ENCODE measurements at places on chromosomes 4 and X.

- H3K36me3 ChIP-seq: peaks cover 26% of the 10 kb centered on the region
- H3K27me3 ChIP-seq: peaks cover 7% of the 10 kb centered on the region
- H3K4me3 ChIP-seq: peak overlapping the region; percentile 94
- DNase-seq: peak; percentile 62
- H3K4me1 ChIP-seq: peaks cover 38% of the 10 kb centered on the region
- H3K27ac ChIP-seq: peak overlapping the region; percentile 89
These were observed 708 bp downstream of the ARAP2 start for GRCh38 chr4:36243355-36244256.

DNA sequence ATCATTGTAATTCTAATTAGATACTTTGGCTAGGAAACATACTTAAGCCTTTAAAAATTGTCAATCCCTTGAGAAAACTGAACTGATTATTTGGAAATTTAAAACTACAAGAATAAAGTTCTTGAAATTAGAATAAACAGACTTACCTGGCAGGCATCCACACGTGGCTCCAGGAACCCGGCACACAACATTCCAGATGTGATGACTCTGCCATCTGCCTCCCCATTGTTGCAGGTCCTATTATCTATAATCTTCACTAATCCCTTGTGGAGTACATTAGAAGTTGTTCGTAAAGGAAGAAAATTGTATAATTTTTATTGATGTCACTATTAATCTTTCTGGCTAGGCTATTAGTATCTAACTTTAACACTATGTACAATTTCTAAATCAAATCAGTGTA is 16.2 kb upstream of the GNRHR start:
- no peaks in the 10 kb centered on the region for H3K27me3 ChIP-seq
- no peak overlapping the region for H3K4me3 ChIP-seq
- no peak overlapping the region for H3K27ac ChIP-seq
- H3K36me3 ChIP-seq: no peaks in the 10 kb centered on the region

DNA sequence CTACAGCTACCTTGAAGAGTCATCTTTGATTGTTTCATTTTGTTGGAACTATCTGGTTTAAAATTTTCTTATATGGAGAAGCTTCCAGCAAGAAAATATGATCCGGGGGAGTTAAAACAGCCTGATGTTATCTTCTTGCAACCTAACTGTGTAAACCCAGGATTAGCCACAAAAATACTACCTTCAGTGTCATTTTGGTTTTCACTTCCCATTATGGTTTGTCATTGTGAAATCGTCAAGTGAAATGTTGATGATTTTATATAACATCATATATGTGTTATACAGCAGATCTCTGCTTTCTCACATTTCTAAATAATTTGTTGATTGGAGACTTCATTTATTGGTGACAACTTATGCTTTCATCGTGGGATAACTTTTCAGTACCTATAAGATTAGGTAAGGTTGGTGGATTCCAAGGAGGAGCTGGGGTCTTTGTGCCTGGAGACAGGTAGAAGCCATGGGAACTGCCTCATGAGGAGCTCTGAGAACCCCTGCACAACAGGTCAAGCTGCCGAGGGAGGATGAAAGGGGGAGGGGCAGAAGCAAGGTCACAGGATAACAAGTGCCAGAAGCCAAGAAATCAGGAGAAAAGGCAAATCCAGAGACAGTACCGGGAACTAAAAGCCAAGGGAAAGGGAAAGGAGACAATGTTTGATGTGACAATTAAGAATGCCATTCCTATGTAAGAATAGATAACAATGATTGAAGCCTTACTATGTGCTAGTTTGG is 7.2 kb downstream of the ARHGAP24 start:
- H3K27ac ChIP-seq: no peak overlapping the region
- no peak overlapping the region for H3K4me3 ChIP-seq
- DNase-seq: no peak
- no peaks in the 10 kb centered on the region for H3K36me3 ChIP-seq

DNA sequence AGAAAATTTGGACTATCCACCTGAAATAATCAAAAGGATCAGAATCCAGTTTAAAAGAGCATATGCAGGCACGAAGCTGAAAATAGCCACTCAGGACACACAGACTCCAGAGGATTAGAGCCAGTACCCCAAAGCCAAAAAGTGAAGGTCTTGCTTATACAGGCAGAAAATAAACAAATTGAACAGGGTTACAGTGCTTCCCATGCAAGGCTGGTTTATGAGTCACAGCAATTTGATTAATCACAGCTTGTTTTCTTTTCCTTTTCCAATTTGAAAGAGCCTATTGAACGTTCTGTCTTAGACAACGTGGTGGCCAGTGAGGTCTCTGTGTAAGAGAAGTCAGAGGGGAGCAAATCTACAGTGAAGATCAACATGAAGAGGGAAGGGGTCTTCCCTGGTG is 10.2 kb downstream of the HGFAC start:
- no peaks in the 10 kb centered on the region for H3K4me1 ChIP-seq
- no peaks in the 10 kb centered on the region for H3K36me3 ChIP-seq
- no peak overlapping the region for H3K4me3 ChIP-seq
- DNase-seq: no peak

- no peak overlapping the region for H3K27ac ChIP-seq
- H3K36me3 ChIP-seq: no peaks in the 10 kb centered on the region
- H3K4me3 ChIP-seq: no peak overlapping the region
These were observed 49.9 kb upstream of the TEX13D start for GRCh38 chrX:124282580-124282979.

GRCh38 chrX:49193542-49193964 is 6.4 kb downstream of the SYP start:
- DNase-seq: no peak
- H3K4me3 ChIP-seq: peak overlapping the region; percentile 41
- H3K27ac ChIP-seq: peak overlapping the region; percentile 38

GRCh38 chrX:125405339-125405738 is 85.7 kb downstream of the TEX13C start:
- H3K4me3 ChIP-seq: no peak overlapping the region
- no peaks in the 10 kb centered on the region for H3K36me3 ChIP-seq
- no peak overlapping the region for H3K27ac ChIP-seq
- DNase-seq: no peak

GRCh38 chr4:1532549-1533395 is 126.5 kb upstream of the NKX1-1 start:
- H3K4me1 ChIP-seq: no peaks in the 10 kb centered on the region
- H3K27me3 ChIP-seq: peaks cover 6% of the 10 kb centered on the region

GRCh38 chr4:52552778-52553177 is 106.3 kb downstream of the USP46 start:
- H3K4me3 ChIP-seq: no peak overlapping the region
- no peak for DNase-seq

- no peak for DNase-seq
- H3K27me3 ChIP-seq: no peaks in the 10 kb centered on the region
- peak overlapping the region; percentile 52 for H3K4me3 ChIP-seq
- no peak overlapping the region for H3K27ac ChIP-seq
These were observed 80.6 kb downstream of the AFF1 start for GRCh38 chr4:87015416-87015815.

DNA sequence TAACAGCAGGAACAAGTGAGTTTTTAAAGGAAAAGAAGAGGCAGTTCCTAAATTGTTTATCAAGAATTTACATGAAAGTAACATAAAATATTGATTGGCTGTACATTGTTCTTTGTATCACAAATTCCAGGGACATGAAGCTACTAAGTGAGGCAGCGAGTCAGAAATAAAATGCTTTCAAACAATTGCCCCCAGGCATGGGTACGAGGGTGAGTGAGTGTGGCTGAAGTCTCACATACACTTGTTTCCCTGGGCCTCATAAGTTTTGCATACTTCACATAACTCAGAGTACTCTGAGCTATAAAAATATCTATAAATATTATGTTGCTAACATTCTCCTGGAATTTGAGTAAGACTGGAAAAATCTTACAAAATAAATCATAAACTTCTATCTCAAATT is 511.6 kb upstream of the PRKX start:
- H3K27me3 ChIP-seq: no peaks in the 10 kb centered on the region
- H3K4me3 ChIP-seq: no peak overlapping the region
- no peak for DNase-seq
- H3K36me3 ChIP-seq: no peaks in the 10 kb centered on the region
- H3K4me1 ChIP-seq: no peaks in the 10 kb centered on the region

DNA sequence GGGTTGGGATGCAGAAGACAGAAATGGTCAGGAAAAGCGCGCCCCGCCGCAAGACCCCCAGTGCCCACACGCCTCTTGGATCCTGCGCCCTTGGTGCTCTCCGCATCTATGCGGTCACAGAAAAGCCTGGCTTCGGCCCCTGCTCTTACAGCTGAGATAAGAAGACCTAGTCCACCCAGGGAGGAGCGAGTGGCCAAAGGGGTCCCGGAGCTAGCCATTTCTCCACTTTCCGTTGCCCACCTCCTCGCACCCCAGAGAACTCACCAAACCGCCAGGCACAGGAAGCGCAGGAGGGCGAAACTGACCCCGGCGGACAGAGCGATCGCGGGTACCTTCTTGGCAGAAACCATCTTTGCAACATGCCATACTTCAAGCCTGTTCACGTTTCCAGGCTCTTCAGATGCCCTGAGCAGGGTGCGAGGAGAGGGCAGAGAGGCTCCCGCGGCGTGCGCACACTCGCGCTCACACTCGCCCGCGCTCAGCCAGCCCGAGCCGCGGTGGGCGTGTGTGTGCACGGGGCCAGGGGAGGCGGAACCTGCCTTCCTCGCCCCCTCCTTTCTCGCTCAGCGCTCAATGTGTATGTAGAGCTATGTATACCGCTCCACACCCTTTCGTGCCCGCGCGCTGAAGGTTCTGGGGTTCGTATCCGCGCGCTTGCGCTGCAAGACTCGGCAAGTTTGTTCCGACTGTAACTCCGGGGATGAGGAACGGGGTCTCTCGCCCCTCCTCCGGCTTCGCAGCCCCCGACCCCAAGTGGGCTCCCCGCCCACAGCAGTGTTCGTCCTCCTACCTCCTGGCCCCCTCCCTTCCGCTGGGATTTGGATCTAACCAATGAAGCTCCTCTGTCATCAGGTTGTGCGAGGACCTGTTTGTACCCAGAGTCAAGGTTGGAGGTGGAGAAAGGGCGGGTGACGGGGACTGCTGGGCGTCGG is at the start of gene GABRA4:
TSS of gene GABRA4 (minus strand) at position 507 of the 932 bp plus-strand sequence. CDS start at position 350, 157 bp downstream.
- no peak within 1 kb of the TSS for H3K27ac ChIP-seq
- H3K4me1 ChIP-seq: no peaks in the 10 kb centered on the region
- H3K4me3 ChIP-seq: peak within 1 kb of the TSS; percentile 52
- DNase-seq: no peak

GRCh38 chr4:153489856-153490558 is 23.8 kb downstream of the TMEM131L start:
- peak overlapping the region; percentile 93 for H3K27ac ChIP-seq
- no peaks in the 10 kb centered on the region for H3K27me3 ChIP-seq
- peak overlapping the region; percentile 71 for H3K4me3 ChIP-seq
- H3K4me1 ChIP-seq: peaks cover 66% of the 10 kb centered on the region
- H3K36me3 ChIP-seq: peaks cover 20% of the 10 kb centered on the region

DNA sequence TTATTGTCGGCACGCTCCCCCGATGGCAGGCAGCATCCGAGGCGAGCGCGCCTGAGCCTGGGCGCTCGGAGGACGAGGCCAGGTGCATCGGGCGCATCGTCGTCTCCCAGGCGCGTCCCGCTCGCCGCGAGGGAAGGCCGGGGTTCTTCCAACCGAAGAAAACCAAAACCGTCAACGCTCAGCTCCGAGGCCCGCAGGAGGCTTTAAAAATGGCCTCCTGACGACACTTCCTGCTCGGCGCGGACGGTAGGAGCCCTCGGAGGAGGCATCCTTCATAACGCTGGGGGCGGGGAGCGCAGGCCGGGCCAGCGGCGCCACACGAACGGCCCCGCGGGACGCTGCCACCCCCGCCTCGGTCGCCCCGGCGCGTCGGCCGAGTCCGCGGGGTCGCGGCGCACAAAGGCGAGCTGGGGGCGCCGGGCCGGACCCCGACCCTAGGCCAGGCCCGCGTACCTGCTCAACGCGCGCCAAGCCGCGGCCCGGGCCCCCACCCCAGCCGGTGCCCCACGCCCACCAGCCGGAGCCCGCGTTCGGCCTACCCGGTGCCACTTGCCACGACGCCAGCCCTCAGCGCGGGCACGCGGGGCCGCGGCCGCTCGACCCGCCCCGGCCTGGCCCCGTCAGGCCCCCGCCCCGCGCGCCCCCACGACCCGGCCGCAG is 501 bp downstream of the ZNF518B start:
- H3K4me3 ChIP-seq: peak overlapping the region; percentile 91
- peaks cover 15% of the 10 kb centered on the region for H3K27me3 ChIP-seq
- H3K27ac ChIP-seq: peak overlapping the region; percentile 91

DNA sequence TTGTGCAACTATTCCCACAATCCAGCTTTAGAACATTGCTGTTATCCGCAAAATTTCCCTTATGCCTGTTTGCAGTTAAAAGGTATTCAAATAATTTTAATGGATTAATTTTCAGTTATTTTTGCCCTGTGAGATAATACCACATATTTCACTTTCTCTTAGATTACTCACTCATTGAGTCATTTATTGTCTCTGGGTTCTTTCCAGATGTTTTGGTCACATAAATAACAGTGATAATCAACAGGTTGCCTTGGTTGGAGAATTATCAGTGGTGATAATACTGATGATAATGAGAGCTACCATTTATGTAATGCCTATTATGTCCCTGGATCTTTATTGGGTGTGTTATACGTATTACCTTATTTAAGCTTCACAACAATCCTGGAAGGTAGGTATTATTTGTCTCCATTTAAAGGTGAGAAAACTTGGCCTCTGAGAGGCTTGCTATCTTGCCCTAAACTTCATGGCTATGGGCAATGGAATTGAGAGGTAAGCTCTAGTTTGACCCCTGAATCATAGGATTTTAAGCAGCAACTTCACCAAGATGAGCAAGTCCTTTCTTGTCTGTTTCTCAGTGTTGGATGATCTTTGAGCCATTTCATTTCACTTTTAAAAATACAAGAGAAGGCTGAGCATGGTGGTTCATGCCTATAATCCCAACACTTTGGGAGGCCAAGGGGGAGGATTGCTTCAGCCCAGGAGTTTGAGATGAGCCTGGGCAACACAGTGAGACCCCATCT is 87.4 kb downstream of the KIT start:
- H3K27ac ChIP-seq: no peak overlapping the region
- no peaks in the 10 kb centered on the region for H3K36me3 ChIP-seq
- peaks cover 2% of the 10 kb centered on the region for H3K4me1 ChIP-seq
- no peak overlapping the region for H3K4me3 ChIP-seq
- no peaks in the 10 kb centered on the region for H3K27me3 ChIP-seq

GRCh38 chr4:150366487-150366999 is 215.4 kb upstream of the MAB21L2 start:
- no peaks in the 10 kb centered on the region for H3K27me3 ChIP-seq
- no peak for DNase-seq
- no peak overlapping the region for H3K27ac ChIP-seq

DNA sequence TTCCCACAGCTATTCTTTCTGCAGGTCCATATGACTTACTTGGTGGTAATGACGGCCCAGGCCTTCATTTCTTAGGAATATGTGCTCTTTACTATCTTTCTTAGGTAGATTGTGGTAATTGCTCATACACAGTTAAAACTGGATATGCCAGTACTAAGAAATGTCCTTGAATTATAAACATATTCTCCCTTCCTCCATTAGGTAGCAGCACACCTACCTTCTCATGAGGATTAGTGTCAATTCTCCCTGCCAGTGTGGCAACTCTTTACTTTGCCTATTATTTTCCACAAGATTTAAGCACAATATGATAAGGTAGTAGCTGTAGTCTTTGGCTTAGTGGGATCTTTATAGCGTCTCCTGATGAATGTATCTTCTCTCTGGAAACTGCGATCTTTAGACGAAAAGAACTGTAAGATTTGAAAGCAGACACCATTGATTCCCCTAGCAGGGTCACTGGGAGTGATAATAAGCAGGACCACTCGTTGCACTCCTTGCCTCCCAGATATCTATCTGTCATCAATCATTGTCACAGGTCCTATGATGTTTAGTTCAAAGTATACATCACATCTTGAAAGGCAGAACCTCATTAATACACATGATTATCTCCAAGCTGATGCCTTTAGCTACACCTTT is 1240.7 kb downstream of the C4orf33 start:
- H3K27ac ChIP-seq: no peak overlapping the region
- DNase-seq: no peak
- H3K36me3 ChIP-seq: no peaks in the 10 kb centered on the region
- no peak overlapping the region for H3K4me3 ChIP-seq
- no peaks in the 10 kb centered on the region for H3K27me3 ChIP-seq

Data from T-helper 2 cell treated with Interferon-gamma antibody and Interleukin-4, amounts not matched to agents 5 μg/mL and 100 μg/mL, for 36 hours (primary cell).